ENCODE measurements at places on chromosomes 7 and 10.

- DNase-seq, result no peak
Observed at GRCh38 chr10:91409069-91409868, 875 bp upstream of the HECTD2 start.

DNA sequence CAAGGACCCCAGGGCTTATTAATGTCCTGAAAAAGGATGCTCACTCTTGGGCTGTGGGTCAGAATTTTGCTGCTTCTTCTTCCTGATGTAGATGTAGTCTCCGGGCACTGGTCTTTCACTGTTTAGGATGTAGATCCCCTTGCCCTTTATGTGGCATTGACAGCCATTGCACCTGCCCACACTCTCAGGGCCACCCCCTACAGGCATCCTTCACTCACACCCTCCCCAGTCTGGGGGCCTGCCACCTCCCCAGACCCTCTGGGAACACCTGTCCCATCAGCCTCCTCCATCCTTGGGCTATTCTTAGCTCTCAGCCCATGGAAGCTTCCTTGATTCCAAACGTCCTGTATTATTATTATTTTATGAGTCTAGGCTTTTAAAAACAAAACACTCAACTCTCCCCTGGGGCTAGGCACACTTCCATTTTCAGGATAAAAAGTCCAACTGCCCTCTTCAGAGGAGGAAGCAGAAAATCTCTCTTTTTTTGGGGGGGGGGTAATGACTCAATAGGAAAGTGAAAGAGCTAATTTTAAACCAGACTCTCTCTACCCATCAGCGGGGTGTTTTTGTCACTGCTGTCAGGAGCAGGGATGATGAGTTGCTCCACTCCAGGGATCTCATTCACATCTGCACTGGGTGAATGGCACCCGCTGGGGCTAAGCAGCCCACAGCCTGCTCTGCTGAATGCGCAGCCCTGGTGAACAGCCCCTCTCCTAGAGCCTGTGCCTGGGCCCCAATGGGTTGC, 11.5 kb upstream of the KLRG2 start:
- no peak for DNase-seq

DNA sequence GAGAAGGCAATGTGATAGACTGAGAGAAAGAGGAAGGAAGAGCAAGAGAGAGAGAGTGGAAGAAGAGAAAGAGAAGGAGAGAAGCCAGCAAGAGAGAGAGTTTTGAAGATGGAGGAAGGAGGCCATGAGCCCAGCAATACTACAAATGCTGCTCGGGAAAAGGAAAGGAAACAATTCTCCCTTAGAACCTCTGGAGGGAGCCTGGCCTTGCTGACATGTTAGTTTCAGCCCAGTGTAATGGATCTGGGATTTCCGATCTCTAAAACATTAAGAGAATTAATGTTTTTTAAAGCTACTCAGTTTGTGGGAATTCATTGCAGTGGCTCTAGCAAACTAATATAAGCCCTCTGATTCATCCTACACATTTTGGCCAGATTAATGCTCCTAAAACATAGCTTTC, 206.8 kb upstream of the MTPN start:
- no peak for DNase-seq

DNA sequence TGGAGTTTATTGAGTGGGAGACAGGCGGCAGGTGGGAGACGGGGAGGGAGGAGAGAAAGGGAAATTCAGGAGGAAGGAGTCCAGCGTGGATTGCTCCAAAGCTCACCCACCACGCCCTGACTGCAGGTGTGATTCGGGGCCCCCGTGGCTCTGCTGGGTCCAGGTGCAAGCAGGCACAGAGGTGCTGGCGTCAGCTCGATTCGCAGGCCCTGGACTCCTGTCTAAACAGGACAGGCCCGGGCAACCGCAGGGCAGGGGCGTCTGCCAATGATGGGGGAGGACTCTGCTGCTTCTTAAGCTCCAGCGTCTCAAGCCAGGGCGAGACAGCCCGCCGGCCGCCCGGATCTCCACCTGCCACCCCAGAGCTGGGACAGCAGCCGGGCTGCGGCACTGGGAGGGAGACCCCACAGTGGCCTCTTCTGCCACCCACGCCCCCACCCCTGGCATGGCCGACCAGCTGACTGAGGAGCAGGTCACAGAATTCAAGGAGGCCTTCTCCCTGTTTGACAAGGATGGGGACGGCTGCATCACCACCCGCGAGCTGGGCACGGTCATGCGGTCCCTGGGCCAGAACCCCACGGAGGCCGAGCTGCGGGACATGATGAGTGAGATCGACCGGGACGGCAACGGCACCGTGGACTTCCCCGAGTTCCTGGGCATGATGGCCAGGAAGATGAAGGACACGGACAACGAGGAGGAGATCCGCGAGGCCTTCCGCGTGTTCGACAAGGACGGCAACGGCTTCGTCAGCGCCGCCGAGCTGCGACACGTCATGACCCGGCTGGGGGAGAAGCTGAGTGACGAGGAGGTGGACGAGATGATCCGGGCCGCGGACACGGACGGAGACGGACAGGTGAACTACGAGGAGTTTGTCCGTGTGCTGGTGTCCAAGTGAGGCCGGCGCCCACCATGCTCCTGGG, at the start of gene CALML3:
Gene CALML3, plus strand, starts transcription at position 321 of the 920 bp plus-strand sequence. Its CDS starts 125 bp downstream, at position 446.
- no peak for DNase-seq

GRCh38 chr7:33185786-33186185, 56.4 kb downstream of the BBS9 start:
- no peak for DNase-seq

- DNase-seq, result no peak
Observed at GRCh38 chr10:6409971-6410643, 170.0 kb downstream of the PRKCQ start.

DNA sequence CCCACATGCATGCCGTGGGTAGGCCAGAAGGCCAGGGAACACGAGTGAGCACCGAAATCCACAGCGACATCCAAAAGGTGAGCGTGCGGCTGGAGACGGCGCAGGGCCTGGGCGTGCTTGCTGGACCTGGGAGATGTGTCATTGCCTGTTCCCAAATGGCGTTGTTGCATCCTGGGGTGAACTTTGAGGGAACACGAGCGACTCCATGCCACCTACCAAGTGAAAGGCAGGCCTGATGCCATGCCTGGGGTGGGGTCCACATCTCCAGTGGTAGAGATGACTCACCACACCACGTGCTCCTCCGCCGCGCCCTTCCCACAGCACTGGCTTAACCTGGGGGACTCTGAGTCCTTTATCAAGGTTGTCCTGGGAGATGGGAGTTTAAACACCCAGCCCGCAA, 24.7 kb upstream of the VIPR2 start:
- no peak for DNase-seq

DNA sequence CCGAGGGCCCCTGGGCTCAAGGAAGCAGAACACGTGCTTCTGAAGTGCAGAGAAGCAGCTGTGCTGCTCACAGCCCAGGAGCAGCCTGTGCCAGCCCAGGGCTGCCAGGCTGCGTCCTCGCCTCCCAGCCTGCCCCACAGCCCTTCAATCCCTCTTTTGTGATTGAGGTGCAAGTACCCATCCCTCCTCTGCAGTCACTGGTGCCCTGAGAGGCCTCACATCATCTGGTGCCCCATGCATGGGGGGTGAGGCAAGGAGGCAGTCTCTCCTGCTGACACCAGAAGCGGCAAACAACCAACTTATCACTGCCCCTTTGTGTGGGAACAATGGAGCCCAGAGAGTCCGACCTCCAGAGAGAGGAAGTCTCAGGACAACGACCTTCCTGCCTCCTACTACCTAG, 49.8 kb upstream of the FGFR2 start:
- no peak for DNase-seq

DNA sequence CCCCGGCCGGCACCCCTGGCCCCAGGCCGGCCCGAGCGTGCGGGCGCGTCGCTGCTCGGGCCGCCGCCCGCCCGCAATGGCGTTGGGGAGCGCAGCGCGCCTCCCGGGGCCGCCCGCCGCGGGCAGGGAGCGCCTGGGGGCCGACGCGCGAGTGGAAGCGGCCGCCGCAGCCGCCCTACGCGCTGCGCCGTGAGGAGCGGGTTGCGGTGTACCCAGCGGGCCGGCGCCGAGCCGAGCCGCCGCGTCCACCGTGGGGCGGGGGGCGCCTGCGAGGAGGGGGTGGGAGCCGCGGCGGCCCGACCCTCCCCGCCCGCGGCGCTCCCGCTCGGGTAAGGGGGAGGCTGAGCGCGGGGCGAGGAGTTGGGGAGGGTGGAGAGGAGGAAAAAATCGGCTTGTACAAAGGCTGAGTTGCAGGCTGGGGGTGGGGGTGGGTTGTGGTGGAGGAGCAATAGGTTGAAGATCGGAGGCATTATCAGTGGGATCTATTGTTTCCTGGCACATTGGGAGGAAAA, 473 bp downstream of the PPP1R9A start:
- DNase-seq, result no peak

DNA sequence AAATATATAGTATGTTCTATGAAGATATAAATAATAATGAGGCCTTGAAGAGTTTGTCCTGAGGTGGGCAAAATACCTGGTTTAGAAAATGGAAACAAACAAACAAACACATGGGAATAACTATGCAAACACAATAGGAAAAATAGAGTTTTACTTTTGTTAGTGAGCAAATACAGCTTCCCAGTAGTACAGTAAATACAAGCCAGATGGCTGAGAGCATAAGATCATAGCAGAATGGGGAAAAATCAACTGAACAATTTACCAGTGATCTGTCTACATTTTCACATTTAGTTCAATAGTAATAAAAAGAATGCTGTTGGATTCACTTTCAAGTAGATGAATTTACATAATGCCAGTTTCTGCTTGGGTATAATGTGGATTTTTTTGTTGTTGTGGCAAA, 45.1 kb downstream of the ADD3 start:
- DNase-seq, result no peak

- DNase-seq, result no peak
Observed at GRCh38 chr7:131747658-131748232, 191.3 kb upstream of the PODXL start.

GRCh38 chr7:121669144-121669543, 203.8 kb upstream of the PTPRZ1 start:
- DNase-seq, result no peak

DNA sequence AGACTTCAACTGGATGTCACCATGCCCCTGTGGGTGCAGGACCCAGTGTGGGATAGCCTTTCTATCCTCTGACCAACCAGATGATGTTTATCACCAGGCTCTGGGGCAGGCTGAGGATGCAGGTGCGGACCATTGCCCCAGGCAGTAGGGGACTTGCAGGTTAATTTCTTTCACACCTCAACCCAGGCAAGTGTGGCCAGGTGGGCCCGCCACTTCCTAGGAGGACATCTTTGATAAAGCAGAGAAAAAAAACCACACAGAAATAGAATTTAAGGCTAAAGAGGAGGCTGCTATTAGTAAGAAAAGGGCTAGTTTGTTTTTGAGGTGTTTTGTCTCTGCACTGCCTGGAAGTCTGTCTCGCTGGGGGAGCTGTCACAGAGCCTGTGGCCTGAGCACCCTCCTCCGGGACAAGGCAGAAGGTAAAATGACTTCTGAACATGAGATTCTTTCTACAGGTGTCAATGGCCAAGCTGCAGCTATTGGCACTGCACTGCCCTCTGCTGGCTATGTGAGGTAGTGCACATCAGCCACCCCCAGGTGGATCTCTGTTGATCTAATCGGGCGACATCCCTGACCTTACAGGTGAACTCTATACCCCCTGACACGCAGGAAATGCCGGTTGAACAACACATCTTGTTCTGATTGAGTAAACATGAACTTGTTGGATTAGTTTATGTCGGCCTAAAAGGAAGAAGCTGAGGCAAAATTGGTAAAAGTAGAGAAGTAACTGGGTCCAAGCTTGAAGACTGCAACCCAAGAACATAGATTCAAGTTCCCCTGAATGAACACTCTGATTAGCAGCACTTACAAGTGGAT, 21.0 kb downstream of the UPP1 start:
- DNase-seq, result peak; percentile 33

DNA sequence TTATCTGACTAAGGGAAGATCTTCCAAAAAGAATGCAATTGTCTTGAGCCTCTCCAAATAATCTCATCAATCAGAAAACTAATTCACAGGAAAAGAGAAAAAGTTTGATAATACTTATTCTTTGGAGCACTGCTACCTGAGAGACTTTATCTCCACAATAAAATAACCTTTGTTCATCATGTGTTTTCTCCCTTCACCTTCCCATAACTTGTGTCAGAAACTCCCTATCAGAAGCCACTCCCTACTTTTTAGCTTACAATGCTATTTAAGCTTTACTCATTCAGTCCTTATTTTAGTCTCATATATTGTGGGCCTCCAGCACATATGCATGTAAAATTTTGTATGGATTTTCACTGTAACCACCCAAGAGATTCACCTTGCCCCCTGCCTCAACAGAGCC, 998 bp downstream of the CYP3A43 start:
- no peak for DNase-seq

DNA sequence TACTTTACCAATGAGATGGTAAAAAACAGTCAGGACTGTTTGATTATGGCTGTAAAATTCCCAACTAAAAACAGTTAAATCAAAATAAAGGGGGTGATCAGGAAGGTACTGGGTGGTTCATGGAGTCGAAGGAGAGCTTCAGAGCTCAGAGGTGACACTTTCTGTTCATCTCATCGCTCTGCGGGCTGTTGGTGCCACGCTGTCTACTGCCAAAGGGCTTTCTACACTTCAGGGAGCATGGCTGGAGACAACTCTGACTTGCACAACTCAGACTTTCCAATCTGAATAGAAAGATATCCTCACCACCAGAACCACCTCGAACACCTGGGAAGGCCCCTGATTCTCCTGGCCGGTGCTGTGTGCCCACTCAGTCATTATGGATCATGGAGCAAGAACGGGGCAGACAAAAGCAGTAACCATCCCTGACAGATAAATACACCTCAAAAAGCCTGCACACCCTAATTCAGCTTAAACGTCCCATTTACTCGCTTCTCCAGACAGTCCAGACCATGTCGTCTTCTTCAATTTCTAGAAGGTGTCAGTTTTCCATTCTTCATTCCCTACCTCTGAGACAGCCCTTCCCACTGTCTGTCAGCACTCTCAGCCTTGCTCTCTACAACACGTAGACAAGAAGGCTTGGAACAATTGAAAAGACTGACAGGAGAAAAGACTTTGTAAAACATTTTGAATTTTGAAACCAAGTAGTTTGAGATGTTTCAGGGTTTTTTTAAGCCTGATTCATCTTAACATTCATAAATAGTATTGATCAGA, 348.7 kb upstream of the NFE2L3 start:
- DNase-seq, result no peak

DNA sequence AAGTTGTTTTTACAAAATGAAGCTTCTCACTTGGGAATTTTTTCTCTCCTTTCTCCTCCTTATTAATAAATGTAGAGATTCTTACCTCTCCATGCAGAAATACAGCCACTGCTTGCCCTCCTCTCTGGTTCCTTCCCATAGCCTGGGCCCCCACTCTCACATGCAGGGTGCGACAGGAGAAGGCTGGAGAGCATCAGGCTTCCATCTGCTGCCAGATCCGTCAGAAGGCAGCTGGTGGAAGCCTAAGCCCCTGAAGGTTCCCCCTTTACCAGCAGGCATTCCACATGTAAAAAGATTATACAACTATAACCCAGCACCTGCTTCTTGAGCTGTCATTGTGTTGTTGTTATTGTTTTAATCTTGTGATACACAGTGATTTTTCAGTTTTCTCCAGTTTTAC, 314.2 kb downstream of the LHFPL3 start:
- DNase-seq, result no peak

- no peak for DNase-seq
Observed at GRCh38 chr7:158016180-158017097, 571.2 kb downstream of the PTPRN2 start.
